ENCODE measurements at places on chromosomes 13 and 19.

GRCh38 chr13:19998960-19999359, 40.4 kb downstream of the ZMYM2 start:
- no peak for DNase-seq

DNA sequence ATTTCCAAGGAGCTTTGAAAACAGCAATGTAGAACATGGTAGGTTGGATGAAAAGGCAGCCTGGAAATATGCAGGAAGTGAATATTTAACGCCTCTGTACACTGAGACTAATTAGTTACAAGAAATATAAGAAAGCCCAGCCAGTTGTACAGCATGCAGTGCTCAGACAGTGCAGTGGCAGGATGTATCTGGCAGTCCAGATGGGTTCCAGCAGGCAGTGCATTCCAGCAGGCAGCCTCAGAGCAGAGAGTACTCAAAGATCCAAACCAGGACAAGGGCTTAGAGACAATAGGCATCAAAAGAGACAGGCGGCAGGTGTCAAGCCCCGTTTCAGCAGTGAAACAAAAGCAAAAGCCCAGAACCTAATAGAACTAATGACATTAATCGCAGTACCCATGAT, 2776.3 kb downstream of the PCDH9 start:
- DNase-seq: no peak

DNA sequence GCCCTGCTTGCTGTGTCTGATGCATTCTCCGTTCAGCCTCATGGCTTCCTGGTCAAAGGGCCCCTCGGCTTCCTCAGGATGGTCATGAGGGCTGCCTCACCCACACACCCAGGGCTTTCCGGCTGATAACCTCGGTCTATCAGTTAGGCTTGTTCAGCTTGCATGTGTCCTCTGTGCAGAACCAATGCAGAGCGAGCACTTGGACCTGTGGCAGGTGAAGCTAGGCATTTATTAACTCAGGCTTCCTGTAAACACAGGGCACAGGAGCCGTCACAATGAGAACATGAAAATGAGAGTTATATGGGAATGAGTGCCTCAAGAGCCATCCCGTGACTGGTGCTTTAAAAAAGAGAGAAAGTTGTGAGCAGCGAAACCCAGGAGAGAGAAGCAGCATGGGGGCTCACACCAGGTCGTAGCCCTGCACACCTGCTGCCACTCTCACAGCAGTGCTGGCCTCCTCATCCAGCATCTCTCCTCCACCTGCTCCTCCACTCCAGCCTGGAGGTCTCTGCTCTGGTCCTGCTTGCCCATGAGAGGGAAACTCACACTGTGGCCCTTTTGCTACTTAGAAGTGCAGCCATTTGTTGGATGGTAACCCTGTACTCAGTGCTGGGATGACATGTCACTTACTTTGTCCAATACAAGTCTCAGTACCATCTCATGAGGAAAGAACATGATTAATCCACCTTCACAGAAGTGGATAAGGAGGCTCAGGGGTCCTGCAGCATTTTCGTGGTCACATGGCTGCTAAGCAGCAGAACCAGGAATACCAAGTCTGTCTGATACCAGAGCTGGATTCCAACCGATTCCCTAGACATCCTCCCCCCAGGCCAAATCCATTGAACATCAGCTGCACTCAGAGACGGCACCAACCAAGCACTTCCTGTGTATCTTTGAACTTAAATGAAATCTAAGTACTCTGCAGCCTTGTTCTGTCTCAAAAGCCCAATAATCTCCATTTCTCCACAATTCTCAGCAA, 50.5 kb upstream of the IRS2 start:
- no peak for DNase-seq

GRCh38 chr13:72303941-72304746, 423.3 kb downstream of the MZT1 start:
- DNase-seq: no peak

DNA sequence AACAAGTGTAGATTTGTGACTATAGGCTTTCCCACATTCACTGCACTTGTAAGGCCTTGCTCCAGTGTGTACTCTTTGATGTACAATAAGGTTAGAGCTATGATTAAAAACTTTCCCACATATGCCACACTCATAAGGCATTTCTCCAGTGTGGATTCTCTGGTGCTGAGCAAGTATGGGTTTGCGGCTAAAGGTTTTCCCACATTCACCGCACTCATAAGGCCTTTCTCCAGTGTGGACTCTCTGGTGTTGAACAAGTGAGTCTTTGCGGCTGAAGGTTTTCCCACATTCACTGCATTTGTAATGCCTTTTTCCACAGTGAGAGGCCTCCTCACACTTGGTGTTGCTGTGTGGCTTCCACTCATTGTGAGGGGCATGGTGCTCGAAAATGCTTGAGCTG, 3.7 kb downstream of the ZNF772 start:
- no peak for DNase-seq

- no peak for DNase-seq
Observed at GRCh38 chr13:24264976-24265375, 44.4 kb upstream of the C1QTNF9 start.
